ENCODE measurements at places on chromosomes 7 and 10.

GRCh38 chr7:13034693-13035092, 347.3 kb downstream of the ARL4A start:
- no peak for DNase-seq

- peak; percentile 64 for DNase-seq
Observed at GRCh38 chr10:118459642-118460193, 117.6 kb upstream of the FAM204A start.

GRCh38 chr10:86283466-86284287, 82.9 kb downstream of the GRID1 start:
- DNase-seq: no peak

DNA sequence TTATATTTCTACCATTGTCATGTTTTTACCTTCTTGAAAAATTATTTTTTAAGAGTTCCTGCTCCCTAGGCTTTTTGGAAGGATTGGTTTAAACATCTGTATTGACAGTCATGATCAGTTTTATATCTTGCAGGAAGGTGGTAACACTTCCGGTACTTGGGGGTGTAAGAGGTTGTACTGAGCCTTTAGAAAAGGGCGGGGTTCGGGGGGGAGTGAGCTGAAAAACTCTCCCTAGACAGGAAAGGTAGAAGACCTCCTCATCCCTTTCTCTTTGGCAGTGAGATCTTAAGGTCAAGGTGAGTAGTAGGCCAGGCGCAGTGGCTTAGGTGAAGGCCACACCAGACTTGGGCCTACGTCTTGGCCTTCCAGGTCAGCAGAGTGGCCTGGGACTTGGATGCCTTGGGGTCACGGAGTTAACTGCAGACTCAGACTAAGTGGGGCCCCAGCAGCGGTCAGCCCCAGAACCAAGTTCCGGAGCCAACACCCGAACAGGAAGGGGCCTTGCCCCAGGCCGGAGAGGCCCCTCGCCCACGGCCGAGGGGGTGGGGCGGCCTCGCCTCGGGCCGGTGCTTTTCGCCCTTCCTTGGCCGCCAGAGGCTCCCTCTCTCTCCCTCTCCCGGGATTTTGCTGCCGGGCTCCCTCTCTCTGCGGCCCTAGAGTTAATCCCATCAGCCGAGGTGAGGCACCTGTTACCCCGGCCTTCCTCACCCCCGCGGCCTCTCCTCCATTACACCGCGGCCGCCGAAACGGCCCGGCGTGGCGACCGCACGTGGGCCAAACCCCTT, at the start of gene PPP1R9A:
PPP1R9A (plus strand) TSS at position 569 of the 785 bp plus-strand sequence. CDS start 2,520 bp downstream, outside the sequence.
- DNase-seq: peak; percentile 48

- no peak for DNase-seq
Observed at GRCh38 chr7:34059136-34059828, 153.9 kb downstream of the BMPER start.

DNA sequence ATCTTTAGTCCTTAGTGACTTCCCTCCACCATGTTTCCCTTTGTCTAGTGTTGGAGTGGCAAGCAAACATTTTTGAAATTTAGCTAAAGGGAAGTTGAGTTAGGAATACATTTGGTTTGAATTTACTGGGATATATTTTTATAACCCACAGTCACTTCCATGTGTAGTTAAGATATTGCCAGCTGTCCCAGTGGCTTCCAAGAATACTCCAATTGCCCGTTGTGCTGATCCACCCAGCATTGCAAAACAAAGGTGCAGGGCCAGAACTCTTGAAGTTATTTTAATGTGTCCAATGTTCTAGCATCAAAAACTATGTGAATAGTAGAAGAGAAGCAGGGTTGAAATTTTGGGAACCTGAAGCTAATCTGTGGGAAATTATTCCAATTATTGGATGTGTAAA, 2.5 kb upstream of the P4HA1 start:
- no peak for DNase-seq

DNA sequence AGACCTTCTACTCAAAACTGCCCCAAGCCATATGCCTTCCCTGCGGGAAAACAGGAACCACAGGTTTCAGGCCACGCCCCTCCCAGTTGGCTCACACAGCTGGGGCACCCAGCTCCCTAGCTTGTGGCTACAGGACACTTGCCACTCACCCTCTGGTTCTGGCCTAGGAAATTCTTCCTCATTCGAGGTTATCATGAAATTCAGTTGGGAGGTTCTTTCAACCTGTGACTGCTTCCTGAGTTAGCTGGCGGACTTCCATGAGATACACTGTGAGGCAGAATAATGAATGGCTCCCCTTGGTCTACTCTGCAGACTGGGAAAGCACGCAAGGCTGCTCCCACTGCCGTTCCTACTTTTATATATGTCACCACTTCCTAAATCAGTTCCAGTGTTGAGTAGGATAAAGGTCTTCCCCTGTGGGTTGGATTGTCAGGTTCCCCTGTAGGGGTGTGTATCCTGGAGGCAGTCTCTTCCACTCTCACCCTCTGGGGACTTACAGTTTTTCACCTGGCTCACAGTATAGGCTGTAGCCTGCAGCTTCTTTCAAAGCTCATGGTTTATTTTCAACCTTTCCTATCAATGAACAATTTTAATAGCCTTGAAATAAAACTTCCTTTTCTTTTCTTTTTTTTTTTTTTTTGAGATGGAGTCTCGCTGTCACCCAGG, 37.0 kb downstream of the GPR22 start:
- no peak for DNase-seq

GRCh38 chr10:101879456-101880231, 36.0 kb upstream of the KCNIP2 start:
- DNase-seq: no peak

DNA sequence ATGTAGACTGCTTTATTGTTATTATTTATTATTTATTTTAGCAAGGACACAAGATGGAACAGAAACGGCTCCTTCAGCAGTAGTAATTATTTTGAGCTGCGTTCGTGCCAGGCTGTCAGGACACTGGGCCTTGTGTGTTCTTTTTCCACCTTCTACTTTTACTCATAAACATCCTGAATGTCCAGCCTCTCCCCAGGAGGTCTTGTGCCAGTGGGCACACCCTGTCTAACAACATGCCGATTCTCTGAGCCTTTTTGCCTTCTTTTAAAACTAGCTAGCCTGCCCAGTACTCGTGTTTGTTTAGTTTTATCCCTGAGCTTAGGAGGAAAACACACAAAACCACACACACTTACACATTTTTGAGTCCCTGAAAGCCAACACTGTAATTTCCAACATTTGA, 1.2 kb downstream of the SCIN start:
- no peak for DNase-seq

- DNase-seq: no peak
Observed at GRCh38 chr10:74114041-74114448, 36.6 kb downstream of the AP3M1 start.

DNA sequence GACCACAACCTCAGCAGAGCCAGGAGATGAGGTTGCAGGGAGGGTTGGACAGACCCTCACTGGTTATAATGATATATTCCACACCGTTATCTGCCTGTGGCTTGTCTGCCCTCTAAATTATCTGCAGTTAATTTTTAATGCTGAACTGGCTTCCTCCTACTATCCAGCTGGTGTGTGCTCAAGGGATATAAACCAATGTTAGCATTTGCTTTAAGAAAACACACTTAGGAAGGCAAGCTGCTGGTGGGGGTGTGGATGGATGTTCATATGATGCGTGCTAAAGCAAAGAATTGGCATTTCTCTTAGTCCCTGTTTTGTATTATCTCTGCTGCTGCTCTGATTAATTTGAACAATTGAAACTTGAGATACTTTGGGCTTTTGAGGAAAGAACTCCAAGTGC, 132.2 kb upstream of the NPVF start:
- DNase-seq: no peak

DNA sequence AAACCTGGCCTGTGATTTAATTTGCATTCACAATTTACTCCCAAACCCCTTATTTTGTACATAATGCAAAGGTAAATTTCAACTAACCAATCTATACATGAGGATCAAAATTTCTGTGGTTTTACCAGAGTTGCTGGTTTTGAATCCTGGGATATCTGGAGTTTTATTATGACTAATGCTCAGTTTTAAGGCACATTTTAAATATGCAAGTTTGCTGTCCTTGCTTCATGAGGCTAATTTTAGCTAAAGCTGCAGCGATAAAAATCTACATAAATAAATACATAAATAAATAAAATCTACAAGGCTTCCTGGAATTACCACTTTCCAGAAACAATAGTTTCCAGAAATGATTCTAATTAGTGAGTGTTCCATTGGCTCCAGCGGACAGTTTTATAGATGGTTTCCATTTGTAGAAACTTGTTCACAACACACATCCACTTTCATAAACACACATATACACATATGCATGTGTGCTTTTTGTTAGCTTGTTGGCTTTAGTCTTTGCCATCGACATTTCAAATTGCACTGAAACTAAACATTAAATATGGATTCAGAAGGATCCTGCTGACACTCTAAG, 339.5 kb upstream of the NRP1 start:
- DNase-seq: no peak

GRCh38 chr7:150620617-150621371, 11.4 kb downstream of the GIMAP6 start:
- no peak for DNase-seq

DNA sequence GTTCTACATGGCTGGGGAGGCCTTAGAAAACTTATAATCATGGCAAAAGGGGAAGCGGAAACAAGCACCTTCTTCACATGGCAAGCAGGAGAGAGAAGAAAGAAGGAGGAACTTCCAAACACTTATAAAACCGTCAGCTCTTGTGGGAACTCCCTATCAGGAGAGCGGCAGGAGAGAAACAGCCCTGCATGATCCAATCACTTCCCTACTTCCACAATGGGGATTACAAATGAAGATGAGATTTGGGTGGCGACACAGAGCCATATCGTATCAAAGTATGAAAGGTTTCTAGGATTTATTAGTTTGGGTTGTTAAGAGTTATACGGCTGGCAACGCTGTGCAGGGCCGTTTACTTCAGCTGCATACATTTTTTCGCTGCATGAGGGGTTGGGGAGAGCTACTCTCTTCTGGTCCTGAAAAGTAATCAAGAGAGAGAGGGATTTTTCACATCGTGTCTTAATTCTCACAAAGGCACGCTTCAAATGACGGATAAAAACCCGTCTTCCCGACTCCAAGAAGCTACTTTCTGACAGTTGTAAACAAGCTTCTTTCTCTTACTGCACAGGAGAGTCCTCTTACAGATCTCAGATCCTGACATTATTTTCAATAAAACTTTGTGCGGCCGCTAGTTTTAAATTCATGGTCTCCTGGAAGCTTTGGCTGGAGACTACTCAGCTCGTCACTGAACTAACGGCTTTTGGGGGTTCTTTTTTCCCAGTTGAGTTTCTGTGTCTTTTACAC, 751 bp upstream of the GTPBP10 start:
- DNase-seq: peak; percentile 14

- DNase-seq: no peak
Observed at GRCh38 chr7:43454936-43455518, 127.9 kb upstream of the STK17A start.

DNA sequence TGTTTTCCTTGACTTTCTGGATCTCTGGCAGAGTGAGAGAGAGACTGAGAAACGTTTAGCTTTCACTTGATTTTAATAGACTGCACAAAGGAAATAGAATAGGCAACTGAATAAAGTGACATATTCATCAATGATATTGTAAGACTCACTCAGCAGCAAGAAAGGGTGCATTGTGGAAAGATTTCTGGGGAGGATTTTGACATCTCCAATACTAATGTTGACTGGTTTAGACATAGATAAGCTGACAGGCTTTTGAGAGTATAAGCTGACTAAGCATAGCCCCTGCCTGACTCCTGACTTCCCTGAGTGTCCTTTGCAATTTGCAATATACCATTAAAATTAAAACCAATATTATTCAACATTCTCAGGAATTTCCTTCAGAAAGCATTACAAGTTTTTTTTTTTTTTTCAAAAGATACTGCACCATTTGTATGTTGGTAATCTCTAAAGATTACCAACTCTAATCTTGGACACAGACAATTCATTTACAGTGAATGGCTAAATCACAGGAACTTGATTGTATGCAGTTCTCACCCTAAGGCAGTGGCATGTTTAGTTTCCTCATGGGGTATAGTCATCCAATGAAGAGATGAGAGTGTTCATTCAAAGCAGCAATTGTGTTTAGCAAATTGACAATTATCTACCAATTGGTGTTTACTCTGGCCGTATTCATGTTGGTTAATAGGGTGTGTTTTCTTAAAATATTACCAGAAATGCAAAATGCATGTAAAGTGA, 325.6 kb downstream of the SORCS3 start:
- no peak for DNase-seq

DNA sequence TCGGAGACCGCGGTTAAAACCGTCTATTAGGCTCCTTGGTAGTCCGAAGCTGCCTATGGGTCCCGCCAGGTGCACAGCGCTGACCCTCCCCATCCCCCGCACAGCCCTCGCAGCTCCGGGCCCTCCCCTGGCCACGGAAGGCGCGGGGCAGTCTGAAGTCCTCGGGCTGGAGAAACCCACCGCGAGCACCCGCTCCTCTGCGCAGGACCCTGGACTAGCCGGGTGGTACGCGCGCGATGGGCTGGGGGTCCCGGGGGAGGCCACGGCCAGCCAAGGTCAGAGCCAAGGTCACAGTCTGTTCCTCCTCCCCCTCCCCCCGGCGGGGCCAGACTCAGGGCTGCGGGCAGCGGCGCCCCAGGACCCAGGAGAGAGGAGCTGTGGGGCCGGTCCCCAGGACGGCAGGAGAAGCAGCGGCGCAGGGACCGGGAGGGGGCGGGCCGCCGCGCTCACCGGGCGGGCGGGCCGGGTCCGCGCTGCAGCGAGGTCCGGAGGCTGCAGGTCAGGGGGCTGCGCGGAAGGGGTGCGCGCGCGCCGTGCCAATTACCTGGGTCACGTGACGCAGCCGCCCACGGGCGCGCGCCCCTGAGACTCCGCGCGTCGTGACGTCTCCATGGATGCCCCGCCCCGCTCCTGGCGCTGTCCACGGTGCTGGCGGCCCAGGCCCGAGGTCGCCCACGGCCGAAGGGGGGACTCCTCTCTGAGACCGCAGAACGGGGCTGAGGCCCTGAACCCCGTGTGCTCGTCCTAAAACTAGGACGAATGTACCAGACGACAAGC, at the start of gene OGDHL:
OGDHL (minus strand) TSS at position 535 of the 777 bp plus-strand sequence. CDS start 3,731 bp downstream, outside the sequence.
- peak; percentile 82 for DNase-seq

DNA sequence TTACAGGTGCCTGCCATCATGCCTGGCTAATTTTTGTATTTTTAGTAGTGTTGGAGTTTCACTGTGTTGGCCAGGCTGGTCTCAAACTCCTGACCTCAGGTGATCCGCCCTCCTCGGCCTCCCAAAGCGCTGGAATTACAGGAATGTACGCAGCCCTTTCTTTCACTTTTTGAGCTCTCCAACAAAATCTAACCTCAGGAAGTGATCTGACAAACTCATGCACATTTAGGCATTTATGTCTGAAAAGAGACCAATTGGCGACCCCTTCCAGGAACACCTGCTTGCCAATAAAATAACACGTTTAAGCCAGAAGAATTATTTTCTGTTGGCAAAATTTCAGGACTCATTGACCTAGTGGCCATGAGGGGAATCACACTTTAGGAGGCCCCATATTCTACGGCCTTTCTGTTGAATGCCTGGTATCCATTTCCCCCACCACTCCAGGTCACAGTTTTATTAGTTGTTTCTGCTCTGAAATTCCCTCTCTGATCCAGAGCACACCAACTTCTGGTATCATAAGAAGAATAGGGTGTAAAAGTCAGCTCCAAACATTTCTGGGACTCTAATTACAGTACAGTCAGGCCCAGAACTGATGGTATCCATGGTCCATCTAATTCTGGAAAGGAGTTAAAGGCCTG, 65.8 kb upstream of the FRMD4A start:
- no peak for DNase-seq

- no peak for DNase-seq
Observed at GRCh38 chr7:49497471-49497870, 276.0 kb upstream of the VWC2 start.

GRCh38 chr10:4434516-4435071, 391.4 kb upstream of the AKR1E2 start:
- DNase-seq: no peak

- DNase-seq: no peak
Observed at GRCh38 chr10:63423494-63423893, 42.3 kb downstream of the JMJD1C start.
